Occipital lobe (tissue), 3 donors: ENCODE measurements at places on chromosomes 6 and 20. TPM values are rescaled to one million over a fixed set of nuclear protein-coding genes. Genes with fewer than 3 reads are reported as not detected.

DNA sequence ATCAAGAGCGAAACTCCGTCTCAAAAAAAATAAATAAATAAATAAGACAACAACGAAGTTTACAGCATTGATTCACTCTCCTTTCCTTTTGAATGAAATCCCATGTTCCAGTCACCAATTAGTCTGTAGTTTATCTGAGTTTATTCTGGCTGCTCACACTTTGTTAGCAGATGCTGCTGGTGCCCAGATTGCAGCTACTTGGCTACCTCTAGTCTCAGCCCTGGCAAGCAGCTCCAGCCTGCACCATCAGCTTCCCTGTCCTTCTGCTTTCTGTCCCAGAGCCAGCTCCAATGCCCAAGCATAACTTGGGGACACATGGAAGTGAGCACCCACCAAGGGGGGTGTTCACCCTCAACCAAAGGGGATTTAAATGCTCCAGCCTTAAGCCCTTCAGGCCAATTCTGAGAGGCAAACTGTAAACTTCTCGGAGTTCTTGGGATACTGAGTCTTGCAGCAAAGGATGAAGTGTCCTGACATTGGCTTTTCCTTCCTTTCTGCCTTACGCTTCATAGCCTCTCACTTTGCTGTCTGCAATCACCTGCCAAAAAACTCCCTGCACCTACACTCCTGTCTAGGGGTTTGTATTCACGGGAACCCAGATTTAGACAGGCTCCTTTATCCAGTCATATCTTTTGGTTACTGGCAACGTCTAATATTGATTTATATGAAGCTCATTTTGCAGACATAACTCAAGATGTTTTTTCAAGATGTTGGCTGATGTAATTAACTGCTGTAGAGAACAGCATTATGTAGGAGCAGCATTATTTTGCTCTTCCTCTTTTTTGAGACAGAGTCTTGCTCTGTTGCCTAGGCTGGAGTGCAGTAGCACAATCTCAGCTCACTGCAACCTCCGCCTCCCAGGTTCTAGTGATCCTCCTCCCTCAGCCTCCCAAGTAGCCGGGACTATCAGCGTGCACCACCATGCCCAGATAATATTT lies 9.8 kb upstream of the TASP1 start:
- no peak for DNase-seq

DNA sequence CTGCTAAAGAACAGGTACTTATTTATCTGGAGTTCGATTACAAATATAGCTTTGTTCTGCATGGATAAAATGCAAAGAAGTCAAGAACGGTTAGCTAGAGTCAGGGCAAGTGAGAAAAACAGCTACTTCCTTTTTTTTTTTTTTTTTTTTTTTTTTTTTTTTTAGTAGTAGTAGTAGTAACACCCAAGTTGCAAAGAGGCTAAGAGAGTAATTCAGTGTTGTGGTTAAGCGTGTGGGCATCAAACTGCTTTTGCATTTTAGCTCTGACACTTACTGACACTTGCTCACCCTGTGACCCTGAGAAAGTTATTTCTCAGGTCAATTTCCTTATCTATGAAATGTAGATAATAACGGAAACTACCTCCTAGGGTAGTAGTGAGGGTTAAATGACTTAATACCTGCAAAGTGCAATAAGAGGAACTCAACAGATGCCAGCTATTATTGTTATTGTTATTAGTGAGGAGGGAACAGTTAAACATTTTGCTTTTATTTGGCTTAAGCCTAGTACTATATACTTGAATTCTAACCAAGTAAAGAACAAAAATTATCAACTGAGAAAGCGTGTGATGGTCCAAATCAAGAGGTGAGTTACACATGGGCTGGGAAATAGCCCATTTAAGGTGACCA lies 86.7 kb upstream of the BACH2 start:
- DNase-seq: no peak

GRCh38 chr20:1334761-1335160 lies 5.8 kb upstream of the SDCBP2 start:
- DNase-seq: no peak

Gene KCNK15
- not detected for total RNA-seq

DNA sequence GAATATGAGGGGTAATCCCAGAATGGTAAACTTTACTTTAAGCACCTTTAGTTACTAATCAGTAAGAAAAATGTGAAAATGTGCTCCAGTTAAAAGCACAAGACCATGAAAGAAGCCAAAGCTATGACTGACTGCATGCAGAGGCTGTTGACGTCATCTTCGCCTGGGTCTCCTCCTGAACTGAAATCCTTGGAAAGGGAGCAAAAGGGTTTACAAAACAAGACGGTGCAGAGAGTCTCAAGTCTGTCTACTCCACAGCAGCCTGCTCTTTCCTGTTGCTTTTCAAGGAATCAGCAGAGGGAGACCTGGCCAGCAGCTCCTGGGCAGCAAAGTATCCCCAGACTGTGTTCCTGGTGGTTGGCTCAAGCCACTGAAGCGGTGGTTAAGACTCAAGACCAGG lies 10.2 kb downstream of the FKBP1A start:
- DNase-seq: no peak

Gene SEL1L2
- total RNA-seq: 0.62 TPM

Gene PCSK2
- 37.9 TPM for total RNA-seq

GRCh38 chr20:23266530-23267398 lies 83.8 kb upstream of the NXT1 start:
- no peak for DNase-seq

DNA sequence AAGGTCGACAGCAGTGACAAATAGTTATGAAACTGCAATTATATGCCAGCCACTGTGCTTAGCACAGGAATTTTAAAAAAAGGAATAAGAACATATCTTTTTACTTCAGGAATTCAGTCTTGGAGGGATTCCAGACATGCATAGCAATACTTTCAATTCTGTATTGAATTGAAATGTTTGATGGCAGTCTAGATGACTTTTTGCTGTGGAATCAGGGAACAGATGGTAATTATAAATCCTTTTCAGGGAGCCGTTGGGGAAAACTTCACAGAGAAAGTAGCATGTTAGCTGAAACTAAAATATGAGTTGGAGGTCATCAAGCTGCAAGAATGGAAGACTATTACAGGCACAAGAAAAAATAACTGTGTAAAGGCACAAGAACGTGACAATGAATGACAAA lies 74.8 kb downstream of the IMPG1 start:
- no peak for DNase-seq

DNA sequence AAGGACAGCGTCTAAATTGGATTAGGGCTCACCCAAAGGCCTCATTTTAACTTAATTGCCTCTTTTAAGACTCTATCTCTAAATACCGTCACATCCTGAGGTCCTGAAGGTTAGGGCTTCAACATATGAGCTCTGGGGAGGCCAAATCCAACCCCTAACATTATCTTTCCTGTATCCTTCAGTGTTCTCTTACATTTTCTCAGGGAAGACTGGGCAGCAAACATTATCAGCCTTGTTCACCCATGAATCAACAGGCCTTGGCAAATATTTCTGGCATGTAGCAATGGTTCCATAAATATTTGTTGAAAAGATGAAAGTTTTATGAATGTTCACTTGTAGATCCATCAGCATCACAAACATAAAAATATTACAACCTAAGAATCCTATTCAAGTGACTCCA lies 24.6 kb upstream of the FOXF2 start:
- DNase-seq: no peak

Gene OR2J3
- total RNA-seq: not detected

Gene VSX1
- not detected for total RNA-seq

DNA sequence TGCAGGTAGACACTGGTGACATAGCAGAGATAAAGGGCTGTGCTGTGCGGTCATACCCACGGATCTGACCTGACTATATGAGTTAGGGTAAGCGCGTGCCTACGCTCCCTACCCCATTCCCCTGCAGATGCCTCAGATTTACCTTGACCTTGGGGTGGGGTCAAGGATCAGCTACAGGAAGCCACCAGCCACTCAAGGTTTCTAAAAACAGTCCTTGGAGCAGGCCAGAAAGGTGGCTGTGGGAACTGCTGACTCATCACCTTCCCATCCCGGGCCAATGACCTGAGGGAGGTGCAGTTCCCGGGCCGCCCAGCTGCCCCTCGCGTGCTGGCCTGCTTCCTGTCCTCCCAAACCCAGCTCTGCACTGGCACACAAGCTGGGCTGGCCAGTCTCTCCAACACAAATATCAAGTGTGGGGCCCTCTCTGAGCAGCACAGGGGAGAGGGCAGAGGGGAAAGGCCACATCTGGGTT lies 23.0 kb downstream of the KCNK5 start:
- DNase-seq: no peak

DNA sequence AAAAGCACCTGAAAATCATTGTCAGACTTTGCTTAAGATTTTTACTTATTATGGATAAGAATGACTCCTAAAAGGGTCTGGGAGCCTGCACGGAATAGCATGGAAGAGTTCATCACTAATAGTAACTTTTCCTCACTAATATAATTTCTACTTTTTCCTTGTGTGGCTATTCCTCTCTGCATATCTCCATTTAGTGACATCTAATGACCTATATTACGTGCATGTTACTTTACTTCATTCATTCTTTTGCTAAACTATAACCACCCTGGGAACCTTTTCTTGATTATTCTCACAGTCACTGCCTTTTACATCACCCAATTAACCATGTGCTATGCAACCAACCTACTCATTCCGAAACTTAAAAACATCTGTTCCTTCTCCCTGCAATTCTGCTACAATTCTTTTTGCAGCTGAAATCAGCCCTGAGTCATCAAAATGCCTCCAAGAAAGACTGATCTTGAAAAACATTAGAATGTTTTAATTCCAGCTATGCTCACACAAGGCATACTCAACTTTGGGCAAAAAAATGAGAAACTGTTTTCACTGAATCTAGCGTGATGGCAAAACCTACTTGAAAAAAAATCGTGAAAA lies 313.3 kb downstream of the RNGTT start:
- no peak for DNase-seq

DNA sequence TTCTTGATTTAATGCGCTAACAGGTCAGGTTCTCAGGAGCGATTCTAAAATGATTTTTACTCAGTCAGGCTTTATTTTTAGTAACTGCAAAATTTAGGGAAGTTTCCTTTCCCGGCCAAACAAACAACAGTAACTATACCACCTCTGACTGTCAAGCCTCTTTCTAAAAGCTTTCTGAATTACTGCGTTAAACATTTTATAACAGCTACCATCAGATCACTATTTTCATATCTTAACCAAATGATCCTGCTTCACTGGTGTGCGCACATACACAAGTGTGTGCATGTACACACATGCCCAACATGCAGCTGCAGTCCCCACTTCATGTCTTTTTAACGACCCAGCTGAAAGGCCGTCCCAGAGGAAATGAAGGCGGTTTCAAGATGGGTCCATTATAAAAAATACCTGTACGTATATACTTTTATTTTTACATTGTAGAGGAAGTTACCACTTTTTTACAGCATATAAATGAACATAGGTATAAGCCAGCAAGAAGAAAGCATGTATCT lies 25.0 kb downstream of the TMEM242 start:
- DNase-seq: no peak

DNA sequence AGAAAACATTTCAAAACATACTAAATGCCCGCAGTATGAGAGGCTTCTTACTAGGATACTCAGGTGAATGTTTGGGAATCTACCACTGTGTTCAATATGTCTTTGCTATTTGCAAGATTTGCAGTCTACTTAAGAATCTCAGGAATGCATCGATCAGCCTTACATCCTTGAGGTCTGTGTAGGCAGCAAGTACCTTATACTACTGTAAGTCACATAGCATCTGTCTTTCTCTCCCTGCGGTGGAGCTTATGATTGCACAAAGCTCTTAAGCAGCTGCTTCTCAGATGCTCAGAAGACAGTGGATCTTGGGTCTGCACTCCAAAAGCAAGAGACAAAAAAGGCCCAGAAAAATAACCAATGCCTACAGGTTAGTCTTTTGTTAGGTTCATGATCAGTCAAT lies 21.4 kb downstream of the PCSK2 start:
- DNase-seq: no peak

DNA sequence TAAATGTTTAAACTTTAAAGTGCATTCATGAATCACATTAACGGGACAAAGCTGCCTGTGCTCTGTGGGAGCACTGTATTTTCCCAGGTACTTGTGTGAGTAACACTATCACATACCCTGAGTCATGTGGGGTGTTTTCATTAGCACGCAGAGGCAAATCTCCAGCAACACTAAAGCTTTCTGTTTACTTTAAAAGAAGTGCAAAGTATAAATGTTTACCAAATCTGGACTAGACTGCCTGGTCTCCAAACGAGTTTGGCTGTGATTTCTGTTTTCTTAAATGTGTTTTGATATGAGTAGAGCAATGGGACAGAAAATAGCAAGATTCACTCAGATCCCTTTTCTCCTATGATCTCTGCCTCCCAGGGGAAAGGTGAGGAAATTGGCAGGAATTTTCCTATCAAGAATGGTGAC lies 28.8 kb upstream of the RIPPLY2 start:
- no peak for DNase-seq

Gene RPRD1B
- 34.3 TPM for total RNA-seq

Gene APOBEC2
- 0.62 TPM for total RNA-seq

GRCh38 chr6:93293872-93294271 lies 125.5 kb downstream of the EPHA7 start:
- no peak for DNase-seq

GRCh38 chr6:142938510-142938909 lies 6.5 kb downstream of the HIVEP2 start:
- no peak for DNase-seq

DNA sequence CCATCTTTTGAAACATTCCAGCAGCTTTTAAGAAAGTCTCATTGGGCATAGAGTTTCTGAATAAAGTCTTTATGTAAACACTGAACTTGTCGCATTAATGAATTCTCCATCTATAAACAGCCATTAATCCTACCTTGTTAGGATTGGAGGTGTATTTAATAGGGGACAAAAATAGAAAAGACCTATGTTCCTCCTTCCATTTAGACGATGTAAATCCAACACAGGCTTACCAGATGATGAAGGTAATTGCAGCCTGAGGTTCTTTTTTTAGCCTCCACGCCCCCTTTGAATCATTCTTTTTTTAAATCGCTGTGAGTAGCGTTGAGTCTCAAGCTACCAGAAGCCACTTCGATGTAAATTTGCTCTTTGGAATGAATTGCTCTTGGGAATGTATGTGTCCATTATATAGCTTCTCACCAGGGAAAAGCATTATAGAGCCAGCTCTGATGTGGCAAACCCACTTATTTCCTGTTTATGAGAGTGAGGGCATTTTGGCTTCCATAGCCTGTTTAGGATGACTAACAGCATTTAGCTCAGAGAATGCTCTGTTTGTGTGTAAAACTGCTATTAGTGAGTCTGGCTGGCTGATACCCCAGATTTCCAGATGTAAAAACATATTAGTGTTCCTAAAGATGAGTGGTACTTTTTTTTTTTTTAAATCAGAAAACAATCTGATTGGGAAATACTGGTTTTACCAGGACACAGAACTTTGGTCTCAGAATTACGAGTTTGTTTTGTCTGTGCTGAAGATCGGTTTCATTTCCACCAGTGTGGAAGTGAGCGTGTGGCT lies 74.9 kb upstream of the CLDN20 start:
- no peak for DNase-seq

Gene MCCD1
- total RNA-seq: not detected

DNA sequence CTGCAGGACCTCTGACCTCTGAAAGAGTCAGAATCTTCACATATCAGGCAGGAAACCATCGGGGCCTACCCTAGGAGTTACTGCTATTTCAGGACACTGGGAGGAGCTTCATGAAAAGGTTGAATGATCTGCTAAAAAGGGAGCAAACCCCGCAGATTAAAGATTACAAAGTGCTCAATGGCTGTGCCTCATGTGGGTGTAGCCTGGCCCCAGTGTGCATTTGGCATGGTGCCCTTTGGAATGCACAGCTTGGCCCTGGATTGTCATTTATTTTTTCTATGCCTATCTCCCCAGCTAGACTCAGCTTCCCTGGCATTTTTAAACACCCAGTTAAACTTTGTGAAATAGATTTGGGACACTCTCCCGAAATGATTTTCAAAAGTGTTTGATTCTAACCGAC lies 368.5 kb upstream of the SPTLC3 start:
- no peak for DNase-seq

- no peak for DNase-seq
Measured at GRCh38 chr20:23367770-23368169, 5.8 kb downstream of the GZF1 start.

Gene RHAG
- not detected for total RNA-seq
